ENCODE measurements at places on chromosomes 6 and 20.

DNA sequence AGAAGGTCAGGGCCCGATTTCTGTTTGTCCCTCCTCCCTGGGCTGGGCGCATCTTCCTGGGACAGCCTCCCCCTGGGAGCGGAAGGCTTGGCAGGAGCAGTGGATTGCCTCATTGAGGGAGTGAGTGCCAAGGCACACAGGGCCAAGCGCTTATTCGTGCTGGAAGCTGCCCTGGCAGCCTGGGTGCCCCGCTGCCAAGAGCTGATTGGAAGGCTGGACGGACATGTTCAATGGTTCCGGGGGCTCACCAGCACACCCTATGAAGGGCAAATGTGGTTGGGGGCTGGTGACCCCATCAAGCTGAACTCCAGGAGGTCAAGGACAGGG is 10.3 kb upstream of the ZNF831 start:
- no peak for DNase-seq

DNA sequence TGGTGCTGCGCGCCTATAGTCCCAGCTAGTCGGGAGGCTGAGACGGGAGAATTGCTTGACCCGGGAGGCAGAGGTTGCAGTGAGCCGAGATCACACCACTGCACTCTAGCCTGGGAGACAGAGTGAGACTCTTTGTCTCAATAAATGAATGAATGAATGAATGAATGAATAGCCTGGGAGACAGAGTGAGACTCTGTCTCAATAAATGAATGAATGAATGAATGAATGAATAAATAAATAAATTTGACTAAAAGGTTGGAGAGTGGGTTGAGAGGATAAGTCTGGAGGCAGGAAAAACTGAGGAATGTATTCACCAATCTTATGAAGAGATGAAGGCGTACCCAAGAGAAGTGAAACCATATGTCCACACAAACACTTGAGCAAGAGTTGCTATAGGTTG is 24.5 kb upstream of the RPP40 start:
- DNase-seq = no peak

DNA sequence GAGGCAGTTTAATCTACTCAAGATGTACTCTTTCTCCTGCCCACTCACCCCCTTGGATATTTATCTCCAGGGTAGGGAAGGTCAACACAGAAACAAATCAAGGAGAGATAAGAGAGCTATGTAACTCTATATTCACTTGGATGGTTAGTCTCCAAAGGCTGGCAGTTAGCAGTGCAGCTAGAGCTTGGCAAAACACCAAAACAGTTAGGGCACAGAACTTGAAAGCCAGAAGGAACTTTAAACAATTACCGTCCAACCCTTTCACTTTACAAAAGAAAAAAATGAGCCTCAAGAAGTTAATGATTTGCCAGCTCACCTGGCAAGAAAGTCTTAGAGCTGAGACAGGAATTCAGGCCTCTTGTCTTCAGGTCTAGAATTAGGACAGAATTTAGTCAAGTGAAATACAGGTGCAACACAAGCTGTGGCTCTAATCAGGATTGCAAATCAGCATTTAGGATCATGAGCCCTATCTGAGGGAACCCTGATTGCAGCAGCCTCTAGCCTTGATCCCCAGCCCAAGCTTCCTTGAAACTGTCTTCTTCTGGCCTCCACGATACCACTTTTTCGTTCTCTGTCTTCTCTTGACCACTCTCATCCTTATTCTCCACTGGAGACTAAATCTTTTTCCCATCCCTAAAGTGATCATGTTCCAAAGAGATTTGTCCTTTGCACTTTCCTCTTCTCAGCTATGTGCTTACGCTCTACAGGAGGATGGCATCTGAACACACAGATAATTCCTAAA is 14.9 kb downstream of the NEDD9 start:
- DNase-seq = no peak

GRCh38 chr6:45613656-45614055 is 235.9 kb upstream of the SUPT3H start:
- DNase-seq = no peak

DNA sequence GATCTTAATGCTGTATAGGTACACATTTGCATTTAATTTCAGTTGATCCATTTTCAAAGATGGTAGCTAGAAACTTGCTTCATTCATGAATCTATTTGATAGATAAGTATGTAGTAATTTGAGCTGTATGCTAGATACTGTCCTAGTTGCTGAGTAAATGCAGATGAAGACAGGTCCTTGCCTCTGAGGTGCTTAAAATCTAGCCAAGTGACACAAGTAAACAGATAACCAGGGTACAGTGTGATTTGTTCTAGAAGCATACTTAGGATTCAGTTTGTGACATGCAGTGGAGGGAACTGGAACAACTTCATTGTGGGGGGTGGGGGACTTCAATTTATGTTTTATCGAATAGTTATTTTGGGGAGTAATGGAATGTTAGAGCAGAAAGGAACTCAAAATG is 9.2 kb downstream of the CHMP4B start:
- DNase-seq = no peak

- DNase-seq = no peak
Measured at GRCh38 chr6:16450285-16450684, 211.9 kb downstream of the GMPR start.

DNA sequence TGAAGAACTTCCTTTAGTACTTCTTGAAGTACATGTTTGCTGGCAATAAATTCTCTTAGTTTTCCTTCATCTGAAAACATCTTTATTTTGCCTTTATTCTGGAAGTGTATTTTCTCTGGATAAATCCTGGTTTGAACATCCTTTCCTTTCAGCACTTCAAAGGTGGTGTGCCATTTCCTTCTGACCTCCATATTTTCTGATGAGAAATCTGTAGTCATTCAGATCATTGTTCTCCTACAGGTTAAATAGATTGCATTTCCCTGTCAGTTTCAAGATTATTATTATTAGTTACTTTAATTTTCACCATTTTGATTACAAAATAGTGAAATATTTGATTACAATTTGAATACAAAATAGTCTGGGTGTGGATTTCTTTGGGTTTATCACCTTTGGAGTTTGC is 134.5 kb downstream of the CDH26 start:
- DNase-seq = no peak
